HS-5 (cell line): ENCODE measurements at places on chromosomes 7 and 10.

GRCh38 chr7:18276380-18276779 lies 219.2 kb upstream of the HDAC9 start:
- DNase-seq = no peak

GRCh38 chr7:143345428-143345900 lies 17.0 kb downstream of the FAM131B start:
- DNase-seq = no peak

GRCh38 chr10:104300736-104301292 lies 31.8 kb downstream of the GSTO2 start:
- peak; percentile 98 for DNase-seq

GRCh38 chr10:43293677-43294057 lies 26.8 kb upstream of the RASGEF1A start:
- DNase-seq = no peak

DNA sequence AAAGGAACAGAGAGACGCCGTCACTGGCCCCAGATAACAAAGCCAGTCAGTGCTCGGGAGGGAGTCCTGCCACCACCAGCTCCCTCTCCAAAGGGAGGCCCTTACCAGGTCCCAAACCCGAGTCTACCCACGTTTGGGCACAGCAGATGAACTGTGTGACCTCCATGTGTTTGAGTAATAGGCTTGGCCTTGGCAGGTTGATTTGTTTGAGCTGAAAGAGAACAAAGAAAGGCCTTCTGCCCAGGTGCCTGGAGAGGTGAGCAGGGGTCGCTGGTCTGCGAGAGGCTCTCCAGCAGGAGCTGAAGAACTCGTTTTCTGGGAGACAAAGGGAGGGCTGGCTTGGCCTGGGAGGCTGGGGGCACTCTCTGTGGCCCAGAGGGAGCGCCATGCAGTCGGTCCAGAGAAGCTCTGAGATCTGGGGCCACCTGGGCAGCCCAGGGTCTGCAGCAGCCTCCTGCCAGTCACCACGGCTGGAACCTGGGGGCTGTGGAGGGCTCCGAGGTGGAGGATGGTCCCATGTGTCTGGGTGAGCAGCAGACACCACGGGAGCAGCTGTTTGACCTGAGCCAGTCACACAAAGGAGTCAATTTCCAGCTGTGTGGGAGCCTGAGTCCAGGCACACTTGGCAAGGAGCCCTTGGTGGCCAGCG lies 99.7 kb downstream of the PAXIP1 start:
- no peak for DNase-seq
